ENCODE measurements at places on chromosomes 12 and 14.

GRCh38 chr14:86604561-86604960, 1074.6 kb downstream of the FLRT2 start:
- no peak for DNase-seq

DNA sequence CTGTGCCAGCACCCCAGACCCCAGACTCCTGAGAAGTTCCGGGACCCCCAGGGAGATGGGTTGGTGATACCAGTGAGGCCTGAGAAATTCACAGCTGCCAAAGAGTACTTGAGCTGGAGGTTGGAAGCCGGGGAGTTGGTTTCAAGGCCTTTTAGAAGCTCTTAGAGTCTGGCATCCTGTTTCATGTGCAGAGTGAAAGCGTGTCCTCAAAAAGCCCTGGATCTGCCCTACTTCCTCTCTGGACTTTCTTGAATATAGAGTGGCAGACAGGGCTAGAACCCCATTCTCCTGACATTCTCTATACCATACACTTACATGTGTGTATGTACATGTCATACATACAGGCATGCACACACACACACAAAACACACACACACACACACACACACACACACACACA, 31.3 kb upstream of the PPM1A start:
- DNase-seq: no peak

DNA sequence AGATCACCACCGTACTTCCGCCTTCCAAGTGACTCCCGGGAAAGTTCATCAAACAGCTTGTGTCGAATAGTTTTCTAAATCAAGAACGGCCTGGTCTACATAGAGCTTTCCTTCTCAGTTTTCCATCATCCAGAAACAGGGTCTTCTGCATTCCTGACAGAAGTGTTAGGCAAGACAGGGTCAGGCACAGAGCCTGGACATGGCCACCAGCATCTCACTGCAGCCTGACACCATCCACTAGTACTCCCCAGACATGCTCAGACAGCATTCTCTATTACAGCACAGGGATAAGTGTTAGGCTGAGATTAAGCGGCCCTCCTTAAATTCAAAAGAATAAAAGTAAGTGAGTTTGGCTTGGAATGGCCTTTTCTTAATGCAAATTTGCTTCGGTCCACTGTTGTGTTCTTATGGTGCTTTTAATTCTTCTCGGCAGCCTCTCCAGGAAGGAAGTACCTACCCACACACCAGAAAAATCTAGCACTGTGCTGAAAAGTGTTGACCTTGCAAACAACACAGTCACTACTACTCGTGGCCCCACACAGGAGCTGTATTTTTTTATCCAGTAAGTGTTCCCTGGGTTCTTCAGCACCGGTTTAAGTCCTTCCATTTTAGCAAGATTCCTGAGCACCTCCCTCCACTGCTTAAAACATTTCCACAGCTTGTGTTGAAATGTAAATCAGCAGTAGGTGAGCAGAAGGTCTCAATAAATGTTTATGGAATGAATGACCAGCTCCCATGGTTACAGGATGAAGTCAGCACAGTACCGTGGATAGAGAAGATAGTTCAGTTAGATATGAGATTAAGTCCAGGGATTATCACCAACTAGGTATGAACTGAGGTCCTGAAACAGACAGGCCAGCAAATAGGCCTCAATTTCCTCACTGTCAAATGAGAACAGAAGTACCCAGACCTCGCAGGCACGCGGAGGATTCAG, 44.1 kb downstream of the SETD3 start:
- no peak for DNase-seq

- no peak for DNase-seq
These were observed 56.7 kb downstream of the BEGAIN start for GRCh38 chr14:100530270-100531072.

DNA sequence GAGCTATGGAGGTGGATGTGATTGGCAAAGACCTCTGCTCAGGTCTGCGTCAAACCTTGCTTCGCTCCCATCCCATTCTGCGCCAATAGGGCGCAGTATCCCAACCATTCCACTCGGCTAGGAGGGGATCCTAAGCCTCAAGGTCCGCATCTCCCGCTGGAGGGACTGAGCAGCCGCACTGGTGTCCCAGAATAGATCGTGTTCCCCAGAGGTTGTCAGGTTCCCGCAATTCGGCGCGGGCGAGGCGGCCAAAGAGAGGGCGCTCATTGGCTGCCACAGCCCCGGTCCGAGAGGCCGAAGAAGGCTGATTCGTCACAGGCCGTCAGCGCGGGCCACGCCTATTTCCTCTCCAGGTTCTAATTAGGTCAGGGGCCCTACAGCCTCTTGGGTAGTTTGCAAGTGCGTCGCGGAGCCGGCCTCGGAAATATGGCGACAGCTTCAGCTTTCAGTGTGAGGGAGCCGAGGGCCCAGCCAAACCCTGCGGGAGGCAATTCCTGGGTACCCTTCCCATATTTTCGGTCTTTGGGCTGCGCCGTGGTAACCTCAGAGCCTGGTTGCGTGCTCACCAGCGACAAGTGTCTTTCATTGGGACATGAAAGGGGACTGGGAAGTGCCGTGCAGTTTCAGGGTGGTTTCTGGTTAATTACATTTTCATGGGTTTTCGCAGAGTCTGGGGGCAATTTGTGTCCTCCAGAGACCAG, 5.0 kb downstream of the OR10AD1 start:
- DNase-seq: peak; percentile 92

GRCh38 chr14:35159742-35160409, 37.5 kb downstream of the PRORP start:
- DNase-seq: no peak

DNA sequence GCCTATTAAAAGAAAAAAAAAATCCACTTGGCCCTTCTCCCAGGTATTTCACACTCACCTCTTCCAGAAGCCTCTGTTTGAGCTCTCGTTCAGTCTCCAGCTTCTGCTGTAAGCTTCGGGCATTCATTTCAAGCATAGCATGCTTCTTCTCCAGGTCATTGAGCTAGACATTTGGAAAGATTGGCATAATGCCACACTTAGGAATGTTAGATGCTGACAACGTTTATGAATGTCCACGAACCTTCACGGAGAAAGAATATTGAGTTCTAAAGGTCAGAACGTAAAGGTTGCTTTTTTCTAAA, 60.5 kb downstream of the PRKAB1 start:
- DNase-seq: no peak

GRCh38 chr12:109730306-109731145, 16.9 kb downstream of the FAM222A start:
- no peak for DNase-seq

DNA sequence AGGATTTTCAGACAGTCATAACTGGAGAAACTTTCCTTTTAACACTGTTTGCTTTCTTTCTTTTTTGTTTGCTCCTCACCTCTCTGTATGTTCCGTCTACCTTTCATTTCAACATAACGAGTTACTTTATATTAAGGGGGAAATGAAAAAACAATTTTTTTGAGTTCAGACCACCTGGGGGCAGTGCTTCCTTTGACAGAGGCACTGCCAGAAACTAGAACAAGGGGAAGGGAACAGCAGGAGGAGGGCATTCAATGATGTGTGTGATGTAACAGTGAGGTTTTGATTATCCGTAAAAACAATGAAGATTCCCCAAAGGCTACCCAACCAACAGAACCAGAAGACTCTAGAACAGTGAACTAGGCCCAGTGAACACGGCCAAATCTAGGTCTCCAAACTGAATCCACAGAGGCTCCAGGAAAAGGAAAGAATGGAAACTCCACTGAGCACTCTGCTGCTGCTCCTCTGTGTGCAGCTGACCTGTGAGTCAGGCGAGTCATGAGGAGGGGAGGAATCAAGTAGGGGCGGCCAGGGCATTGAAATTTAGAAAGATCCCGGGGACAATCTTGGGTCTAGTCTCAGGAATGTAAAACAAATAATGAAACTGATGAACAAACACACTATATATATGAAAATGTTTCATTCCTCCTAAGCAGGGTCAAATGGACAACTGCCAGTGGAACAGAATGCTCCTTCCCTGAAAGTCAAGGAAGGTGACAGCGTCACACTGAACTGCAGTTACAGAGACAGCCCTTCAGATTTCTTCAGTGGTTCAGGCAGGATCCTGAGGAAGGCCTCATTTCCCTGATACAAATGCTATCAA, 323.5 kb downstream of the DAD1 start:
- no peak for DNase-seq

- DNase-seq: no peak
These were observed 1.3 kb upstream of the MDM2 start for GRCh38 chr12:68806488-68807237.

DNA sequence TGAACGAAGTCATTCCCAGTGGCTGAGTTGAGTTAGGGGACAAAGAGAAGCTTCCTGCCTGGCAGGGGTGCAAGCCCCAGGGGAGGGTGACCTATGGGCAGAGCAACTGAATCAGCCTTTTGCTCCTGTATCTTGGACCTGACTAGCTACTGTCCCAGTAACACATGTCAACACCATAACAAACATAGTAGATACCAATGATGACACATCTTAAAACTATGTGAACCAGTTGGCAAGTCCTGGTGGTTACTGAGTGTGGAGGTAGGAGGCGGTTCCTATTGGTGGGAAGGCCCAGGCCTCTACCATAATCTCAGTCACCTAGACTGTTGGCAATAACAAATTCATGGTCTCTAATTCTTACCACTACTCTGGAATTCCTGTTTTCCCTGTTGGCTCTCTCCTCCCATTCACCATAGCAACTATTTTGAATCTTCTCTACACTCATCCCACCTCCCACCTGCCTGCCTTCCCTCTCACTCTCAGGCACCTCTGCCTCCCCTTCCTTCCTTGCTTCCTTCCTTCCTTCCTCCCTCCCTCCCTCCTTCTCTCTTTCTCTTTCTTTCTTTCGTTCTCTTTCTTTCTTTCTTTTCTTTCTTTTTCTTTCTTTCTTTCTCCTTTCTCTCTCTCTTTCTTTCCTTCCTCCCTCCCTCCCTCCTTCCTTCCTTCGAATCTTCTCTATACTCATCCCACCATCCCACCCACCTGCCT, 8.1 kb upstream of the P2RX7 start:
- DNase-seq: no peak

GRCh38 chr12:71517145-71517846, 77.7 kb downstream of the LGR5 start:
- no peak for DNase-seq

DNA sequence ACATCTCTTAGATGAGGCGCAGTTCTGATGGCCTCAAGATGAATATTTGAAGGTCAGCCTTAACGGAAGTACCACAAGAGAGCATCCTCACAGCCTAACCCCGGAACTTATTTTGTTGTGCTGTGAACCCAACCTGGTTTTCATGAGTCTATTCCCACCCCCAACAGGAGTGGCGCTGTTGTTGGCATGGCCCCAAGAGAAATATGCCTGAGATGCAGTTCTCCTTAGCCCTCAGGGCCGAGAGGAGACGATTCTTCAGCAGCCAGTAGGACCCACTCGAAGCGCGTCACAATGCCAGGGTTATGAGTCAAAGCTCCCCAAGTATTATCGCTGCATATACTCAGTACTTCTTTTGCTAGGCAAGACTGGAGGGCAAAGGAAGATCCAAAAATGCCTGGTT, 24.5 kb upstream of the BCL11B start:
- no peak for DNase-seq

DNA sequence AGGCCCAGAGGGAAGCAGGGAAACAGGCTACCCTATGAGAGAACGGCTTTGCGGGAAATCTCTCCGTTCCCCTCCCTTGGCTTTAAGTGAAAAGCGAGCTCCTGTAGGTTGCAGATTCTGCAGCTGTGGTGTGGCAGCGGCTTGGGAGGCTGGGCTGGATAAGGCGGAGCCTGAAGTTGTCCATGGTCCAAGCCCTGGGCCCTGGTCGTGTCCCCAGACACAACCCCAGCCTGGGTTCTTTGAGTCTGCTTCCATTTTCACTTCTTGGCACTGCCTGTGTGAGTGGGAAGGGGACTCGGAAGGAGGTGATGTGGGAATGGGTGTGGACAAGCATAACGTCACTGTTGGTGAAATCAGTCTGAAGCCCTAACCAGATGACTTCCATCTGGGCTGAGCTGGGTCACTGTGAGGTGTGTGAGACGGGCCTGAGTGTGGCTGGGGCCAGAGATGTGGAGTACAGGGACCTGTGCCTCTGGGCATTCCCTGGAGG, 43.0 kb upstream of the CTDSP2 start:
- no peak for DNase-seq

DNA sequence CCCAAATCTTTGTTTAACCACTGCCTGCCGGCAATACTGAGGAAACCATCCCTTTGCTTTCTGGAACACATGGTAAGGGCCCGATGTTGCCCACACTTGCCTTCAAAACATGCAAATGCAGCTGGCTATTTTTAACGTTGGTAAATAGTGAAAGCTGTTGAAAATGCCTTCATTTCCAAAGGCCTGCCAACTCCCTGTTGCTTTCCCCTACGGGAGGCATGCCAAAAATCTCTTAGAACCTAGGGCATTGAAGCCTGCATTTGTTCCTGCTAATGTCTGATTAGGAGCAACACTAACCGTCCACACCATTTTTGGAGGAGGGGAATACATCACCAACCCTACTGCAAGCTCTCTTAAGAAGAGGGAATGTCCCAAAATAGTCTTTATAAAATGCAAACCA, 152.6 kb upstream of the NOS1 start:
- DNase-seq: no peak

DNA sequence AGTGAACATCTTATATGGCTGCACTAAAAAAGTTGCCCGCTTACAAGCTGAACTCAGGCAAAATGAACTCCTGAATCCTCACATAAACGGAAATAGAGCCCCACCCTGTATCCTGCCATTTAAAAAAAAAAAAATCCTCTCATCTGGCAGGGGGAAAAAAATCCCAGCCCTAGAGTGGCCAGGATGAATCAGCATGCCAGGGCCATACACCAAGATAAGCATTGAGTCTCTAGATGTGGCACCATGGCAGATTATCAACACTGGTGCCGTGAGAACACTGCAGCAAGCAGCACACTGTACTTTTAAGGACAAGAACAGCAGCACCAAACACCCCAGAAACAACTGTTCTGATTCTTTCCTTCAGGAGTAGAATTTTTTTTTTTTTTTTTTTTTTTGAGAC, 65.5 kb downstream of the RASSF3 start:
- no peak for DNase-seq

GRCh38 chr14:36229262-36229661, 52.7 kb upstream of the PTCSC3 start:
- DNase-seq: no peak

DNA sequence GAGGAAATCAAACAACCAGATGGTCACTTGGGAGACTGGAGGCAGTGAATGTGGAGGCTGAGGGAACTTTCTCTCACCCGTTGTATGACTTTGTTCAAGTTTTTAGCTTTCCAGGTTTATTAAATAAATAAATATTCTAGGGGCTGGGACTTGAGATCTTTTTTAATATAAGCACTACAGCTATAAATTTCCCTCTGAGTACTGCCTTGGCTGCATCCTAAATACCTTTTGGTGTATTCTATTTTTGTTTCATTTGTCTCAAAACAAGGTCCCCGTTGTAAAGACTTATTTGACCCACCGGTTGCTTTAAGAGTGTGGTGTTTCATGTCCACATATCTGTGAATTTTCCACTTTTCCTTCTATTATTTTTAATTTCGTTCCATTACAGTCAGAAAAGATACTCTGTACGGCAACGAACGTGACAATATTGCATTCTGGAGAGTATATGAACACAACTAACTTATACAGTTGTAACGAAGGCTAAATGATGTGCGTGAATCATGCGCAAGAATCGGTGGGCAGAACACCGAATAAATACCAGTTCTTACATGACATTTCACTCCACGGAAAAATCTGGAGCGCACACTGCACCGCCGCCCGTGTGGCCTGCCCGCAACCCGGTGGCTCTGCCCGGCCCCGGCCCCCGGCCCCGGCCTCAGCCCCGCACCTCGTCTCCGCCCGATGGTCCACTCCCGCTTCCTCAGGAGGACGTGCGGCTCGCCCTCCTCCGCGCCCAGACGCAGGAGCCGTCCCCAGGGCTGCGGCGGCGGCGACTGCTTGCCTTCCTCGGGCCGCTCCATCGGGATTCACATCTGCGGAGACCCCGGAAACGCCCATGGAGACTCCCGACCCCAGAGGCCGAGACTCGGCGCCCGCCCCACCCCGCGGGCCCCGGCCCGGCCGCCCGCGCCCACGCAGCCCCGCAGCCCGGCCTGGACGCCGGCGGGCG, 602 bp downstream of the CHFR start:
- DNase-seq: no peak
